ENCODE measurements at places on chromosomes 1 and 21.

DNA sequence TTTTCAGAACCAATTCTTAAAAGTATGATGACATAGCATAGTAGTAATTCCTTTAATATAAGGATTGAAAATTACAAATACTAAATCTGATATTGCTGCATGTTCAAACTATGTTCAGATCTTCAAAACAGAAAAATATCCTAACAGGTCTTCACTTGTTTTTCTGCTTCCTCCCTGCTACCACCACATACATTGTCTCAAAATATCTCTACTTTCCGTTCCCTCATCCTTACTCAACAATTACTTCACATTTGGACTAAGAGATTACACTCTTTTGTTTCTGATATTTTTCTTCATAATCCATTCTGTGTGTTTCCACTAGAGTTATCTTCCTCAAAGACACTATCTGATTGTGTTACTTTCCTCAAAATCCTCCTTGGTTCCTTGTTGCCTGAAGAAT is 125.1 kb downstream of the NEK7 start:
- no peak for ATAC-seq

DNA sequence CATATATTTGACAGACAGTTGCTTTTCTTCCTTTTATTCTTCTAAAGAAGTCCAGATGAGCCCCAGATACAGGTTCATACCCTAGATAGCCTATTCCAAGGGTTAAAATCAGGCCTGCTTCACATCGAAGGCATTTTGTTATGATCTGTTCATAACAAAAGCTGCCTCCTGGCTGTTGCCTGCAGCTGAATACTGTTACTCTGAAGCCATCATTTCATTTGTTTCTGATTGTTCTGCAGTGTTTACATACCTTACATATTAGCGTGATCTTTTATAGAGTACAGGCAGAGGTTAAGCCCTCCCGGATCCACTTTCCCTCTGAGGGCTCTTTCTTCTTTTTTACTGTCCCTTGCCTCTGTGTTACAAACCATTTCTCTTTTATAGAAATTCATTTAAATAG is 219.0 kb upstream of the HOOK1 start:
- no peak for ATAC-seq

DNA sequence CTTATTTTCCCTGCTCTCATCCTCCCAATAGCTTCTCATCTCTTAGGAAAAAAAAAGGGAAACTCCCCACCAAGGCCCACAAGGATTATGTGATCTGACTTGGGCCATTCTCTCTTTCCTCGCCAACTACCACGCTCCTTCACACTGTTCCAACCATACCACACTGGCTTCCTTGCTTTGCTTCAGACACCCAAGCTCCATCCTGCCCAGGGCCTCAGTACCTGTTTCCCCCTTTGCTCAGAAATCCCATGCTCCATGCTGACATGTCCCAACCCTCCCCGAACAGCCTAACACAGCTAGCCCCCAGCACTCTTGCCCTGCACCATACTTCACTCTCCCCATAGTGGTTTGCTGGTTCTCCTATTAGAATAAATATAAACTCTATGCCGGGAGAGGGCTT is 39.2 kb downstream of the MAB21L3 start:
- ATAC-seq = no peak

- ATAC-seq = no peak
Measured at GRCh38 chr1:10208537-10208936, 1.8 kb upstream of the KIF1B start.
